ENCODE measurements at places on chromosomes 4 and X. TPM values are rescaled to one million over a fixed set of nuclear protein-coding genes. Genes with fewer than 3 reads are reported as not detected.

GRCh38 chr4:165612936-165613335 is 234.1 kb downstream of the CPE start:
- no peak overlapping the region for H3K4me3 ChIP-seq
- H3K27ac ChIP-seq = no peak overlapping the region
- DNase-seq = no peak
- H3K36me3 ChIP-seq = no peaks in the 10 kb centered on the region

GRCh38 chr4:142043509-142043908 is 407.1 kb downstream of the IL15 start:
- H3K4me1 ChIP-seq = no peaks in the 10 kb centered on the region
- no peak overlapping the region for H3K4me3 ChIP-seq
- H3K27me3 ChIP-seq = no peaks in the 10 kb centered on the region

The NPY2R gene
- total RNA-seq = 0.09 TPM

- no peak overlapping the region for H3K4me3 ChIP-seq
- H3K27me3 ChIP-seq = no peaks in the 10 kb centered on the region
- peaks cover 3% of the 10 kb centered on the region for H3K36me3 ChIP-seq
- no peaks in the 10 kb centered on the region for H3K4me1 ChIP-seq
These were observed 38.7 kb upstream of the KCTD8 start for GRCh38 chr4:44487341-44487740.

GRCh38 chrX:12946838-12947544 is 27.9 kb upstream of the TMSB4X start:
- DNase-seq = peak; percentile 88
- peaks cover 4% of the 10 kb centered on the region for H3K4me1 ChIP-seq
- no peak overlapping the region for H3K4me3 ChIP-seq
- H3K27ac ChIP-seq = no peak overlapping the region
- H3K27me3 ChIP-seq = no peaks in the 10 kb centered on the region
- peaks cover 6% of the 10 kb centered on the region for H3K36me3 ChIP-seq

GRCh38 chrX:20066968-20067708 is 49.6 kb downstream of the MAP7D2 start:
- H3K4me1 ChIP-seq = no peaks in the 10 kb centered on the region
- H3K36me3 ChIP-seq = no peaks in the 10 kb centered on the region
- H3K27ac ChIP-seq = no peak overlapping the region
- H3K4me3 ChIP-seq = no peak overlapping the region

The ZFP42 gene
- 191 TPM for total RNA-seq

Measured in H9 (cell line).